GM12864 (cell line): ENCODE measurements at places on chromosomes 3 and 15.

GRCh38 chr3:133282236-133282635 lies 117.6 kb upstream of the BFSP2 start:
- DNase-seq = no peak

GRCh38 chr3:59946401-59946800 lies 896.6 kb upstream of the CFAP20DC start:
- DNase-seq = no peak

DNA sequence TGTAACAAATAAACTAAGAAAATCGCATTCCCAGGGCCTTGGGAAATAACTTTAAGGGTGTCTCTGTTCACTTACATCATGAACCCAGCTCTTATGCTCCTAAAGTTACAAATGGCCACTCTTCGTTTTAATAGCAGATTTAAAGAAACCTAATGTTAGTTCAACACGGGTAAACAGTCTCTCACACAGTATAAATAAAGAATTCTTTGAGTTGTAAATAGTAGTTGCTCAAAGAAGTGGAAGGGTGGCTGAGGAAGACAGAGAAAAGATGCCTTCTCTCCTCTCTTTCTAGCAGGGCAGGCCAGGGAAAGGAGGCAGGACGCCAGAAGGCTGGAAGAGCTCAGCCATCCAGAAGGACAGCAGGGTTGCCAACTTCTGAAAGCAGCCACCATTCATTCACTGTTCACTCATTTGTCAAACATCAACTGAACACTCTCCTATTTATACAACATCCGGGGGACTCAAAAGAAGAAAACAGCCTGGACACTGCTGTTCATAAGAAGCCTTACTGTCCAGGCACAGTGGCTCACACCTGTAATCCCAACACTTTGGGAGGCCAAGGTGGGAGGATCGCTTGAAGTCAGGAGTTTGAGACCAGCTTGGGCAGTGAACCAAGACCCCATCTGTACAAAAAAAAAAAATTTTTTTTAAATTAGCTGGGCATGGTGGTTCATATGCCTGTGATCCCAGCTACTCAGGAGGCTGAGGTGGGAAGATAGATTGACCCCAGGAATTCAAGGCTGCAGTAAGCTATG lies 47.3 kb downstream of the WWTR1 start:
- DNase-seq = no peak

DNA sequence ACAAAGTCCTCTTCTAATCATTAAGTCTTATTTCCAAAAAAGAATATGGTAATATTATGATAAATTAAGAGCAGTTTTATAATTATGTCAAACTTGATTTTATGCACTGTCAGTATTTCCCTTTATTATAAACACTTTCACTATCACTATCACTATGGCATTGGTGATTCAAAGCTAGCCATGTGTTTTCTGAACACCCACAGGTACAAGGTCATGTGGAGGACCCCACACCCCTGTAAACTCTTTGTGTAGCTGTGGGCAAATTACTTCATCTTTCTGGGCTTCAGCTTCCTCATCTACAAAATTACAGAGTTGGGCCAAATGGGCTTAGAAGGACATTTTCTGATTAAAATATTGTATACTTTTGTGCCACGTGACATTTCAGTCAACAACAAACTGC lies 41.7 kb downstream of the FBXL22 start:
- DNase-seq = no peak

- no peak for DNase-seq
These were observed 604 bp upstream of the MED12L start for GRCh38 chr3:151084893-151085226.
